ENCODE measurements at places on chromosomes 6 and 20.

DNA sequence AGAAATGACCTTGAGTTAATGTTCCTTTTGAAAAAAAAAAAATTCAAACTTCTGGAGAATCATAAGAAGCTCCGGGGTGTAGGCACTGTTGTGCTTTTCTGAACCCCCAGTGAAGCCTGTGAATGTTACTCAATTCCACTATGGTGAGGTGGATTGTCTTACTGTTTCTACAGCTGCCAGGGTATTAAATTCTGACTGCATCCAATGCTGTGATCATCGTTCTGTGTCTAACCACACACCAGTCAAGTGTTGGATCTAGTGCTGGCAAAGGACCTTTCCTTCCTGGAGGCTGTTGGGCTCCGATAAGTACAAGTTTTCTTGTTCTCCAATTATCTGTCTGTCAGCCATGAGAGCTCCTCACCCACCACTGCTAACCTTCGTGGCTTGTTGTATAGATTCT, 162.0 kb upstream of the EPHA7 start:
- no peak for DNase-seq

- no peak for DNase-seq
Observed at GRCh38 chr6:131122007-131122406, 13.3 kb upstream of the AKAP7 start.

- no peak for DNase-seq
Observed at GRCh38 chr20:58853976-58854637, 1.6 kb downstream of the GNAS start.

DNA sequence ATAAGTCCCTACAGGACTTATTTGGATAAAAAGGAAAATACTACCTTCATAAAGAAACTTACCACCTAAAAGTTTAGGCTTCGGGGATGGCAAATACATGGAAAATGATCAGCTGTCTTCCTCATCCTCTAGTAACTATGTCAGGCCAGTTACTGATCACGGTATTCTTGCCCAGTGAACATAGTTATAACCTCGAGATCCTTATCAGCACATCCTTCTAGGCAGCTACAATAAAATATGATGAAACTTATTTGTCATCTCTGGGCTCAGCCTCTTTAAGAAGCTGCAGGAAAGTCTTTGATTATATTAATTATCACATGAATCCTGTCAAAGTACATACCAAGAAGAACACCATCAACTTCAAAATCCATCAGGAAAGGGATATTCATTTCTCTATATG, 41.8 kb downstream of the SF3B5 start:
- no peak for DNase-seq

Data from NK-92 treated with Interleukin-12 subunit alpha and Interleukin-12 subunit beta, amount 100 ng/mL, for 24 hours (cell line).